Aorta (tissue), 5 donors: ENCODE measurements at places on chromosomes 2 and 18.

DNA sequence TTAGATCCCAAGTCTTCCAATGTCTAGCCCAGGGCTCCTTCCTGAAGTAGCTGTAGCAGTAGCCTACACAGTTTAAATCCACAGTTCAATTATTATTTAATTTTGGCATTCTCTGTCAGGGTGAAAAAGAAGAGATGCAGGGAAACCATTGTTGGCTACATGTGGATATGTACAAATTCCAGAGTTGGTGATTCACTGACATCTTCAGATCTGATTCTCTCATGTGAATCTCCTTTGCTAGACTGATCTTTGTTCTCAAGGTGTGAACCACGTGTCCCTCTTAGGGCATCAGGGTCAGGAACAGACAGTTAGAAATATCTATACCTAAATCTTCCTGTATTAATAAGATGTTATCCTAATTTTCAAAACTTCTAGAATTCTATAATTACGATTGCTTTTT, 36.7 kb downstream of the ADCYAP1 start:
- DNase-seq = no peak

DNA sequence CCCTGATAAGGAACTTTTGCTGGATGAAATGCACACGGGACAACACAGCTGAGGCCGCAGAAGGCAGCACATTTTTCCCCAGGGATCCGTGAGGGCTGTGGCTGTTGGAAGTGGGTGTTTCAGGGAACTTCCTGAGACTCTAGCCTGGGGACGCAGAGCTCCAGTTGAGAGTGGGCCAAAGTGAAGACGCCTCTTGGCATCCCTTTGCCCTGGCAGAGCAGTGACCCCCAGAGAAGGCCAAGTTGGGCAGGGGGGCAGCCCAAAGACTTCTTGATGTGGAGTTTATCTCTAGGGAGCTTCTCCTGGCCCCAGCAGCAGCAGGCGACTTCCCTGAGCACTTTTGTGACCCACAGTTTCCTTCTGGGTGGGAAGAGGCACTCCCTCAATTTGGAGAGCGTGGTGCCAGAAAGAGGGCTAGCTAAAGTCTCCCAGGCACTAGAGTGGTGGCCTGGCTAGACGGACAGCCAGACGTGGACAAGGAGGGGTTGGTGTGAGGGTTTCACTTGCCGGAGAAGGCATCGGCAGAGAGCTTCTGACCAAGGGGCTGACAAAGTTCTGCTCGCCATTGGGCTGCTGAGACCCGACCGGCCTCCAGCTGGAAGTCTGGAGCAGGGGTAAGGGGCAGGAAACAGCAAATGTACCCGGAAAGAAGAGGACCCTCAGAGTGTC, 108.8 kb downstream of the ACKR3 start:
- peak; percentile 54 for DNase-seq

DNA sequence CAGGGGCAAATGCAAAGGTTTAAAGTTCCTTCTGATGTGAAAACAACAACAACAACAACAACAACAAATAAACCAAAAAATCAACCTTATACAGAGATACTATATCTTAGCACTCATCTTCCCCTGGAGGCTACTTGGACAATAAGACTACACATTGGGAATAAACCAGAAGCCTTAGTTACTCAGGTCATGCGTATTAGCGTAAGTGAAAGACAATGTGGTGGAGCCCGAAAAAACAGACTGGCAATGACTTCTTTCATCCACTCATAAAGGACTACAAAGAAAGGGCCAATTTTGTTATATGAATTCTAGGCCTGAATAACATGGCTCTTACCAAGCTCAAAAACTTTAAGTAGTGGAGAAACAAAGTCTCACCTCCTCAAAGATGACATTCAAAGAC, 19.4 kb upstream of the PPP4R3B start:
- DNase-seq = no peak

GRCh38 chr2:39938035-39938835, 159.2 kb upstream of the THUMPD2 start:
- DNase-seq = no peak

GRCh38 chr2:226508683-226509082, 290.9 kb downstream of the IRS1 start:
- no peak for DNase-seq

- no peak for DNase-seq
These were observed 90.8 kb downstream of the MIB1 start for GRCh38 chr18:21831413-21831831.

GRCh38 chr18:13279181-13280069, 60.9 kb downstream of the LDLRAD4 start:
- peak; percentile 42 for DNase-seq

GRCh38 chr2:42167458-42167857, 1.7 kb upstream of the EML4 start:
- DNase-seq = no peak

- DNase-seq = no peak
These were observed 401.1 kb upstream of the LRATD1 start for GRCh38 chr2:14231391-14231898.

DNA sequence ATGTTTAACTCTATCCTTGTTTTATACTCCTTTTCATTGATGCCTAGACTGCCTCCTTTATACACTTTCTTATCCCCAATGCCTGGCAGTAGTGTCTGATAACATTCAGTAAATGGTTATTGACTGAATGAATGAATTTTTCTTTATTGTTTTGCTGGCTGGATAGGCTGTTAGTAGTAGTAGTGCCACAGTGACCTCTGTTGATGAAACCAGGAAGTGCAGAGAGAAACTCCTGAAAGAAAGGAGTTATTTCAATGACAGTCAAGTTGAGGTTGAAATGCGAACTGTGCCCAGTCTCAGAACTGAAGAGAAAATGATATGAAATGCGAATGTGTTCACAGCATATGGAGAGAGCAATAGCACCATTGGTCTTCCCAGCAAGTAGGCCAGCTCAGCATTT, 26.8 kb upstream of the SLC9A2 start:
- no peak for DNase-seq

- no peak for DNase-seq
These were observed 64.0 kb upstream of the ZEB2 start for GRCh38 chr2:144583741-144584453.

GRCh38 chr2:164205347-164205746, 415.9 kb downstream of the GRB14 start:
- DNase-seq = no peak

DNA sequence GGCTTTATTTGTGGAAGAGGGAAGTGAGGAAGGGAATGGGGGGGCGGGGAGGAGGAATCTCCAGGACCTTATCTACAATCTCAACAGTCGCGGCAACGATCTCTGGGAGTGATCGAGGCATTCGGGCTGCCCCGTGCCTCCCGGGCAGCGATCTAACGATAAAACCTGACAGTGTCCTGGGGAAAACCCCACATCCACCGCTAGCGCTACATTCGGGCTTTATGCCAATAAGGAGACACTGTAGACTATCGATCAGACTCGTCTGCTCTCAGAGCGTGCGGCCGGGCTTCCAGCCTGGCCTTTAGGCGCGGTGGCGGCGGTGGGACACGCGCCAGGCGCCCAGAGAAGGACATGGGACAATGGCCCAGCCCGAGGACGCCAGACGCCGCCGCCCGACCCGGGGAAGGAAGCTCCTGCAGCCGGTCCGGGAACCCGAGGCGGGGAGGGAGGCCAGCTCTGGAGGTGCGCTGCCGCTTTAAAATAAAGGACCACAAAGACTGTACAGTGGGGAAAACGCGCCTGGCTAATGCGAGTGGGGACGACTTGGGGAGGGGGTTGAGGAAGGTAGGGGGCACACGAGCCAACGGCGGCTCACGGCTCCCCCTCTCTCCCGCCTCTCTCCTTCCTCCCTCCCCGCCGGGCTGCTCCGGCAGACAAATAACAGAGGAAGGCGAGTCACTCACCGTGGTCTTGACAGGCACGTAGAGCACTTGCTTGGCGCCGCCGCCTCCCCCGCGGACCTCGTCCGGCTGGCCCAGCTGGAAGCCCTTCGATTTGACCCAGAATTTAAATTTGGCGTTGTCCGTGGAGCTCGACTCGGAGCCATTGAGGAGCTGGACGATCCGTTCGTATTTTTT, 2.2 kb downstream of the NOL4 start:
- peak; percentile 41 for DNase-seq
